ENCODE measurements at places on chromosomes 2 and 18.

DNA sequence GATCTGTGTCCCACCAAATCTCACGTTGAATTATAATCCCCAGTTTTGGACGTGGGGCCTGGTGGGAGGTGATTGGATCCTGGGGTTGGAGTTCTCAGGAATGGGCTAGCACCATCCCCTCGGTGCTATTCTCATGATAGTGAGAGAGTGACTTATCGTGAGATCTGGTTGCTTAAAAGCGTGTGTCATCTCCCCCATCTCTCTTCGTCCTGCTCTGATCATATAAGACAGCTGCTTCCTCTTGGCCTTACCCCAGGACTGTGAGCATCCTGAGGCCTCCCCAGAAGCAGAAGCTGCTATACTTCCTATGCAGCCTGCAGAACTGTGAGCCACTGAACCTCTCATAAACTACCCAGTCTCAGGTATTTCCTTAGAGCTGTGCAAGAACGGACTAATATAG, 163.7 kb upstream of the NDUFV2 start:
- no peak for DNase-seq

- peak; percentile 59 for DNase-seq
Measured at GRCh38 chr2:197286805-197287595, 23.6 kb downstream of the ANKRD44 start.

GRCh38 chr18:79664525-79665125, 15.0 kb upstream of the CTDP1 start:
- DNase-seq: no peak

GRCh38 chr2:446963-447530, 159.2 kb upstream of the ALKAL2 start:
- DNase-seq: no peak

- no peak for DNase-seq
Measured at GRCh38 chr2:28628987-28629386, 122.6 kb upstream of the PPP1CB start.

DNA sequence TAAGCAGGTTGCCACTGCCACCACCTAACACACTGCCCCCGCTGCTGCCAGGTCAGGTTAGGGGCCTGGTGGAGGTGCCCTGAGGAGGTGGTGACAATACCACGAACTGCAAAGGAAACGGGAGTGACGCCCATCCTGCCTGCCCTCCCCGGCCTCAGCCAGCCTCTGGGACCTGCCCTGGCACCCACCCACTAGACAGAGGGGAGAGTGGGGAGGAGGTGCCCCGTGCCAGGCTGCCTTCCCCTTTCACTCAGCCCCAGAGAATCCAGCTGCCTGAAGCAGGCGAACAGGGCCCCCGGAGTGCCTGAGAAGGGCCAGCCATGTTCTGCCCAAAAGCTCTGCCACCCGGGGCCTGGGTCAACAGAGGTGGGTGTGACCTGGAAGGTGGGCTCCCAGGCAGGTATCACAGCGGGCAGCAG, 44.5 kb upstream of the FOSL2 start:
- DNase-seq: no peak

DNA sequence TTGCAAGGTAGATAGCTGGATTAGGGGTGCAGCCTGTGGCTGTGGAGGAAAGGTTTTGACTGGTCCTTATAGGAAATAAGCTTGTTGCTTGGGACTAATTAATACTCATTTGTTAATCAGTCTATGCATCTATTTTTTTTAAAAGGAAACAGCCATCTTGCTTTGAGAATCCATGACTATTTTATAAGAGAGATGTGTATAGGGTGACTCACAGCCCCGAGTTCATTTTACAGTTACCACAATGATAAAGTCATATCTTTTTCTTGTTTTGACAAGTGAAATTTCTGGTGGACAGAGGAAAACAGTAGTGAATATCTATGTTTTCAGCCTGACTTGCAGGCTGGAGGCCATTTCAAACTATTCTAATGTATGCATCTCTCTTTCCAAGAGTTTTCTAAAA, 193.5 kb upstream of the CCDC68 start:
- DNase-seq: no peak

- no peak for DNase-seq
Measured at GRCh38 chr2:11330457-11331142, 13.8 kb downstream of the ROCK2 start.

DNA sequence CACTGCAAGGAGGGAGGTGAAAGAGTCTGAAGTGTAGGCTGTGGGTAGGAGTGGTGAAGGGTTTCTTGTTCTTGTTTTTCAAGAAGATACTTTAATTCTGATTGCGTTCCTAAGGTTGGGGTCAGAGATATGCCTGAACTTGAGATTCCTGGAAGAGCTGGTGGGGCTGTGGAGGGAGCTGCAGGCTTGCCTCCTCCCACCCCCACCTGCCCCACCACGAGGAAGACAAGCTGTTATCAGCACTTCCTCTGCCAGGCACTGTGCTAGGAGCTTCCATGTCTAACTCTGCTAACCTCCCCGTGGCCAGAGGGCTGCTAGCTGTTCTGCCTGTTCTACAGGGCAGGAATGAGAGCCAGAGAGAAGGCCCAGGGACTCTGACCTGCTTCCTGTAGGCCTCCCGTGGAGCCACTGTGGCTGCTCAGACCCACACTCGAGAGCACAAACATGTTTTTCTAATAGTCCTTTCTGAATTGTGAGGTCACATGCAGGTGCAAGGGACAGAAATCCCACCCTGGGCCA, 13.7 kb downstream of the ANKRD23 start:
- DNase-seq: no peak

DNA sequence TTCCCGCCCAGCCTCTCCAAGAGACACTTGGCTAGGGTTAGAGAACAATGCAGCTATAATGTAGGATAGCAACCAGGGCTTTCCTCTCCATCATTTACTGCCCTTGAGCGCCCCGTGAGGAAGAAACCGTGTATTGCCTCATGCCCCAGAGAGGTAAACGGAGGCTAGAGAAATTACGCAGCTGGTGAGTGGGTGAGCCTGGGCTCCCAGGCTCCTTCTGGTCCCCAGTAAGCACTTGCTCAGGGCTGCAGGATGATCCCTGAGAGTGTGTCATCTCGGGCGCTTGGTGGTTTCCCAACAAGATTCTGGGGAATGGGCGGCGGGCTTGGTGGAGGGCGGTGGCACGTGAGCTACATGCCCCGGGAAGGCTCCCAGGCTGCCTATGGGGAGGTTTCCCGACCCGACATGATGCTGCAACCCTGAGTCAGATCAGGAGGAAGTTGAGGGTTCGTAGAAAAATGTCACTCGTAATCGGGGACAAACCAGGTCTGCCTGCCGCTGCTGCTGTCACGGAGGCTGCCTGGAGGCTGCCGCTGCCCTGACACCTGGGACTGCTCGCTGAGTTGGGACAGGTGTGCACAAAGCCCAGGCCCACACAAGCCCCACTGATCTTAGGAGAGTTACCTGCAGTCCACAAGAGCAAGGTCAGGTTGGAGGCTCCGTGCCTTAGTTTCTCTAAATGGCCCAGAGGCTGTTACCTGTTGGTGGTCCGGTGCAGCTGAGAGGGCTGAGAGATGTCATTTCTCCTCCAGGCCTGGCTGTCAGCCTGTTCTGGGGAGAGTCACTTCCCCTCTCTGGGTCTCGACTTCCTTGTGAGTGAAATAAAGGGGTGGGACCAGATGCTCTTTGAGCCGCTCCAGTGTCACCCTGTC, at the start of gene GPR55:
GPR55 (minus strand) TSS at position 773 of the 872 bp plus-strand sequence. CDS start 14,280 bp downstream, outside the sequence.
- no peak for DNase-seq

DNA sequence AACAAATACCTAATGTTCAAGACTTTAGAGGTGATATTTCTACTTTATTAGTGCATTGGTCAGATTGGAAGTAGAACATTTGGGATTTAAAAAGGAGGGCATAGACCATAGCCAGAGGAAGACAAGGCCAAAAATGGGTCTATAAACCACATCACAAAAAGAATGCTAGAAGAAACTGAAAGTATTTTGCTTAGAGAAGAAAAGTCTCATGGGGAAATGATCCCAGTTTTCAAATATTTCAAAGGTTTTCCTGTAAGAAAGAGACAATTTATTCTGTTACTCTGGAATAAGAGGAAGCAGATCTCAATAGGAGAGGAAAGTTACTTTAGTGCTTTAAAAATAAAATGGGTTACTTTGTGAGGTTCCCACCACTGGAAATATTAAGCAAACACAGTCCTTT, 341.4 kb downstream of the TNS1 start:
- DNase-seq: no peak

DNA sequence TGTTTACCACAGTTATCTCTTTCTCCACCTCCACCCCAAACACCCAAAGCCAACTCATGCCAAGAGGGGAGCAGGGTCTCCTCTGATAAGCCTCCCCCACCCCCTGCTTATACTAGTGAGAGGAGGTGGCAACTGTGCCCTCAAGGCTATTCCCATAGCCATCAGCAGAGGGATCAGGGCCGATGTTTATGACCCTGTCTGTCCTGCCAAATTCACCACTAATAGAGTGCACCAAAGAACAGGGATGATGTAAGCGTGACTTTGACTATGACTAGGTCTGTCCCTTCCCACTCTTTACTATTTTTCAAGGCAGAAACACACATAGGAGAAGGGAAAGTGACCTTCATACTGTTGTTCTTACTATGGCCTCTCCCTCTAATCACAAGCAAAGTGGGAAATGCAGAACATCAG, 74.6 kb downstream of the CLHC1 start:
- DNase-seq: peak; percentile 55

GRCh38 chr2:241659150-241659739, 21.8 kb downstream of the ATG4B start:
- DNase-seq: peak; percentile 52

- no peak for DNase-seq
Measured at GRCh38 chr2:46770622-46771021, 145.0 kb downstream of the MCFD2 start.

GRCh38 chr2:49241991-49242390, 87.7 kb upstream of the FSHR start:
- DNase-seq: no peak

- DNase-seq: no peak
Measured at GRCh38 chr2:216583147-216583546, 50.1 kb upstream of the IGFBP2 start.

DNA sequence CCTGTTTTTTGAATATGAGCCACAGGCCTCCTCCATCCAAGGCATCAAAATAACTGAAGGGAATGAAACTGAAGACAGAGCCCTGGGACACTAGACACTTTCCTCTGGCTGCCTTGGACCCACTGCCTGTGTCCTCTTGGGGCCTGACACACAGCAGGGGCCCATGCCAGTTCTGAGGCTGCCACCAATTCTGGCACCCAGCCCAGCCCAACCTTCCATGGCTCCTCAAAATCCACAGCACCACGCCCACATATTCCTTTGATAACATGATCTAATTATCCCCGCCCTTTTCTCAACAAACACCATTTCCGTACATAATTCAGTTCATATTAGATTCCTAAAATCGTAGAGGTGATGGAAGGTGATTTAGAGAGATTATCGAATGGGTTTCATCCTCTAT, 64.2 kb downstream of the EMX1 start:
- no peak for DNase-seq

DNA sequence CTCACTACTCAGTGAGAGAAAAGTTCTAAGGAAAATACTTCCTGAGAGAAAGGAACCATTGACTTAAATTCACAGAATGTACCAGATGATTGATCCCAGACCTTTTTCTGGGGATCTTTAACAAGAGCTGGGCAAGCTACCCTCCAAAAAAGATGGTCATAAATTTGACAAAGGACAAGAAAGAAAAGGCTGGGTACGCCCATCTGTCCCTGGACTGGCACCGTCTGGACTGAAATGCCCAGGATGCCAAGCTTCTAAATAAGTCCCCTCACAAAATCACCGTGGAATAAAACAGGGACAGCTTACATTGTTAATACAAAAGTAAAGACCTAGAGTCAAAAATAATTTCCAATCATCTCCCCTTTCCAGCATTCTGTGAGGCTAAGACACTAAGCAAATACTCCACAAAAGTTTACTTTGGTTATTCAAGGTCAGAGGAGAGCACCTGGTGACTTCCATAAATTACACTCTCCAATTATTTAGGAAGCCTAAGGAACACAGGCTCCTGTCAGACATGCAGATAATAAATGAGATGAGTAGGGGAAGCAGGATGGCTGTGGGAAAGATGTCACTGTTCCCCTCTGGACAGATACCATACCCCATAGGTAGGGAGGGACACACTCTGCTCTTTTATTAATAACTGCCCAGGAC, 69.9 kb downstream of the UXS1 start:
- DNase-seq: no peak

DNA sequence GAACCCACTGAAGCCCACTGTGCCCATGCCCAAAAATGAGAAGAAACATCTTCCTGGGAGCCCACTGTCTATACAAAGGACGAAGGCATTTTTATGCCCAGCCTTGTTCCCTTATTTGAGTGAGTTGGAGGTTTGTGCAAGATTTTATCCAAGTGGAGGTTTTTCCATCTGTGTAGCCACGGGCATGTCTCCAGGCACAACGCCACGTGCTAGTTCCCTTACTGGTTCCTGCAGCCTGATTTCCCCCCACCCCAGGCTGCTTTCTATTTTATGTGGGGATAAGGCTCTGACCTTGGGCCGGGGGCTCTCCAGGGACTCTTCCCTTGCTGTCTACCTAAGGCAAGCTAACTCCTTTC, 22.2 kb upstream of the TXNL4A start:
- no peak for DNase-seq

DNA sequence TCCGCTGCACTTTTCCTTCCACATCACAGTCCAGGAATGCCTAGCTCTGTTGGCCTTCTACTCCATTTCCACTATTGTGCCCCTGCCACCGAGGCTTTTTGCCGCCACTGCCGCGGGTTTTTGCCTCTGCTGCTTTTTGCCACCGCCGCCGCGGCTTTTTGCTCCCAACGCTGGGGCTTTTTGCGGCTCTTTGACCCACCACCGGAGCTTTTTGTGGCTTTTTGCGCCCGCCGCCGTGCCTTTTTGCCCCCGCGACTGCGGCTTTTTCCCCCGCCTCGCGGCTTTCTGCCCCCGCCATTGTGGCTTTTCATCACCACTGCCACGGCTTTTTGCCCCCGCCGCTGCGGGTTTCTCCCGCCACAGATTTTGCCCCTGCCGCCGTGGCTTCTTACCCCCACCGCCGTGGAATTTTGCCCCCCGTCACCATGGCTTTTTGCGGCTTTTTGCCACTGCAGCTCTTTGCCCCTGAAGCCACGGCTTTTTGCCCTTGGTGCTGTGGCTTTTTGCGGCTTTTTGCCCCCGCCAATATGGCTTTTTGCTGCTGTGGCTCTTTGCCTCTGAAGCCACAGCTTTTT, 2798.7 kb upstream of the TEKT4 start:
- DNase-seq: no peak

DNA sequence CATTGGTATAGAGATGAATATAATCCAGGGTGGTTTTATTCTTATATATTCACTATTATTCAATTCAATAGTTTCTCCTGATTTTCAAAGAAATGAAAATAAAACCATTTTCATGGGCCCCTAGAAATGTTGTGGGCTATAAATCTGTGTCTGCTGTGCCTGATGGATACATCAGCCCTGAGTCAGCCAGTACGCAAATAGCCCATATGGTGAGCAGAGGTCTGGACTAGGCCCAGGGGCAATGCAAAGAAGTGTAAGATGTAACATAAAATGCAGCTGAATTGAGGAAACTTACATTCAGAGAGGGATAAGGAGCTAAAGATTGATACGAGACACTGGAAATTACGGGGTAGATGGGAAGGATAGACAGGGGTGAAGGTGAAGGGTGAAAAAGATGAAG, 122.5 kb downstream of the MAIP1 start:
- no peak for DNase-seq

DNA sequence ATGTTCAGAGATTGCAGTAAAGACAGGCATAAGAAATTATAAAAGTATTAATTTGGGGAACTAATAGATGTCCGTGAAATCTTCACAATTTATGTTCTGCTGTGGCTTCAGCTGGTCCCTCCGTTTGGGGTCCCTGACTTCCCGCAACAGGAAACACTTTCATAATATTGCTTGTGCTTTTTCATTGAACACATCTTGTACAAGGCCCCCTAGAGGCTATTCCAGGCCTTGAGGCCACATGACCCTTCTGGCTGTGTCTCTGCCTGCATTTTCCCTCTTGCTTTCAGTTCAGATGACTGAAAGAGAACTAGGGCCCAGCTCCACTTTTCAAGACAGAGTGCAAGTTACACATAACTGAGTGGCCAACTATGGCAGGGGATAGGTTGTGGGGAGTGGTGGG, 164.1 kb downstream of the TMEM247 start:
- DNase-seq: no peak

All from dermis microvascular lymphatic vessel endothelial cell (primary cell).